CD8-positive, alpha-beta memory T cell (primary cell): ENCODE measurements at places on chromosomes 11 and 22.

DNA sequence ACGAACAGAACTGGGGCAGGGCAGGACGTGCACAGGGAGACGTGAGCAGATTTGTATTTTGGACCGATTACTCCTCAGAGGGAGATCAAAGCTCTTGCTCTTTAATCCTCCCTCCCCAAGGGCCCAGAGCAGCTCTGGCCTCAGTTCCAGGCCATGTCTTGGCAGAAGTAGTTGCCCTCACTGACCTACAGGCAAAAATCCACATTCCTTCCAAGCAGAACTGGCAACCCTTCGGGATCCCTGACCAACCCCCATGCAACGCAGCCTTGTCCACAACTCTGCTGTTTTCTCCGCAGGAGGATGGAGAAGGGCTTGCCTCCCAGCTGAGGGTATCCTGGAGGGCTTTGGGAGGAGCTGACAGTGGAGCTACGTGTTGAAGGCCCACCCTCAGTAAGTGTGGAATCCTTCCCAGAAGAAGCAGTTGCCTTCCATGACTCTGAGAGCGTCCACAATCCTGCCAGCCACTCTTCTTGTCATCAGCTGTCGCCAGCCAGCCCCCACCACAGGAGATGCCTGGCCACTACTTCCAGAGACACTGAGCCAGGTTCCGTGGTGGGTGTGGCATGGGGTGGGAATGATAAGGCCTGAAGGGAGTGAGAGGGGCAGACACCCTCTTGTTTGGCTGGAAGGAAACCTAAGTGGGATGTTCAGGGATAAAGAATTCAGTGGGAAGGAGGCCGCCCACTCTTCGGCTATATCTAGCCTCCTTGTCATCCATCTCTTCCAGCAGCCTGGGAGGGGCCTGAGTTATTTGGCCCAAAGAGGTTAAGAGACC, 68.1 kb downstream of the PDE2A start:
- no peak for DNase-seq

- DNase-seq = no peak
Measured at GRCh38 chr11:108562746-108563581, 30.6 kb downstream of the EXPH5 start.

DNA sequence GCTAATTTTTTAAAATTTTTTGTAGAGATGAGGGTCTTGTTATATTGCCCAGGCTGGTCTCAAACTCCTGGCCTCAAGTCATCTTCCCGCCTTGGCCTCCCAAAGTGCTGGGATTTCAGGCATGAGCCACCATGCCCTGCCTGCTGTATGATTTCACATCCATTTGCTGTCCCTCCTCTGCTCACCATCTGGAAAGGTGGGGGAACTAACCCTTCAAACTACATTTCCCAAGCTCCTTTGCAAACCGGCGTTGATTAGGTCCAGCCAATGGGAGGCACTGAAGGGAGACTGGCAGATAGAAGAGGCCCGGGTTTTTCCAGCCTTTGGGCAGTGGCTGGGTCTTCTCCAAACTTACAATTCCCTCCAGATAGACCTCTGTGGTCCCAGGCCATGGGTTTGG, 19.3 kb downstream of the RFPL1 start:
- no peak for DNase-seq

DNA sequence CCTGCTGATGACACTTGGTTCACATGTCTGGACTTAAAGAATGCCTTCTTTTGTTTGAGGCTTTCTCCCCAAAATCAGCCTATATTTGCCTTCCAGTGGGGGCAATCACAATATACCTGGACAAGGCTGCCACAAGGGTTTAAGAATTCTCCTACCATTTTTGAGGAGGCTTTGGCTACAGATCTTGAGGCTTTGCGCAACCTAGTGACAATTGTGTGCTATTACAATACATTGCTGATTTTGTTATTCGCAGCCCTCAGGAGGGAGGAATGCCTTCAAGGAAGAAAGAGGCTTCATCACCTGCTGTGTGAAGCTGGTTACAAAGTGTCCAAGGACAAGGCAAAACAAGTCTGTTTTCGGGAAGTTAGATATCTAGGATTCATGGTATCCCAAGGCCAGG, 50.8 kb upstream of the OR4C15 start:
- DNase-seq = no peak

DNA sequence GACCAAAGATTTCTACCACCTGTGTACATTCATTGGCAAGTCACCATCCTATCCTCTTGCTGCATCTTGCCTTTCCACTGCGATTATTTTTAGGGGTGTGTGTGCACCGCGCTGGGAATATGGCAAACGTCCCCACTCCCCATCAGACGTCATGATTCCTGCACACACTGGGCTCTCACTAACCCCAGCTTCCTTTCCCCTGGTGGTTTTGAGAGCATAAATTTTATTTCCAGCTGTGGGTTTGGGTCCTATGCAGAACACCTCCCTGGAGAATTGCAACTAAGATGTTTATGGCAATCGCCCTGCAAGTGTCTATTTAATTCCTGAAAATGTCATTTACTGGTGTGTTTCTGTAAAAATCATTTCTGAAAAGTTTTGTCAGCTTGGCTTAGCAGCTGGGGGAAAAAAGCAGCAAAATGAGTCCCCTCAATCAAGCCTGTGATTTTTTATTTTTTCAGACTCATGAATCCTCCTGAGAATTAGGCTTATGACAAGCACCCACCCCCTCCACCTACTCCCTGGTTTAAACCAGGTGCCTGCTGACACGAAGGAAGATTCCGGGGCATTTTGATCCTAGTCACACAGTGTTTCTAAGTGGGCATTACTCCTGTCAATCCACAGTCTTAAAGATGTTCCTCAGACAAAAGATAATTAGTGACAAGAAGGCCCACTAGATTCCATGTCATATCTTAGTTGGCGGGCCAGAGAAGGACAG, 23.8 kb downstream of the UPB1 start:
- DNase-seq = no peak

DNA sequence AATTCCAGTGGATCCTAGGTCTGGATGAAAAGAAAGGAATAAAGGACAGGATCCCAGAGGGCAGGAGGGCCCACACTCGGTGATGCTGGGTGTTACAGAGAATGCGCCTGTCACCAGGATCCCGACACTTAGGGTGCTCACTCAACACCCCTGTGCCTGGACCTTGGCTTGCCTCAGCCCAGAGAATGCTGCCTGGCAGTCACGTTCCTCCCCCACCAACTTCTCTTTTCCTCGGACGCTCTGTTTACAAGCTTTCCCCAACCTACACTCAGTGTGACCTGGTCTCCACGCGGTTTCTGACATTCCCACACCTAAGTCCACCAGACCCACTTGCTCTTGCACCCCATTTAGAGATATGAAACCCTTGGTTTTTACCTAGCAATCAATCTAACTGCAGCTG, 38.0 kb upstream of the ETS1 start:
- no peak for DNase-seq

DNA sequence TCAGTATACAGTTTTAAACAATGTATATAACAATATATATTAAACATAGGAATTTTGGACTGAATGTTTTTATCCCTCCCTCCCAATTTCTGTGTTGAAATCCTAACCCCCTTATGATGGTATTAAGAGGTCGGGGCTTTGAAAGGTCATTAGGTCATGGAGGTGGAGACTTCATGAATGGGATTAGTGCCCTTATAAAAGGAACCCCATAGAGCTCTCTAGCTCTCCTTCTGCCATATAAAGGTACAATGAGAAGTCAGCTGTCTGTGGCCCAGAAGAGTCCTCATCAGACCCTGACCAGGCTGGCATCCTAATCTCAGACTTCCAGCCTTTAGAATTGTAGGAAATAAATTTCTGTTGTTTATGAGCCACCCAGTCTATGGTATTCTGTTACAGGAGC, 6.5 kb downstream of the NNMT start:
- no peak for DNase-seq

DNA sequence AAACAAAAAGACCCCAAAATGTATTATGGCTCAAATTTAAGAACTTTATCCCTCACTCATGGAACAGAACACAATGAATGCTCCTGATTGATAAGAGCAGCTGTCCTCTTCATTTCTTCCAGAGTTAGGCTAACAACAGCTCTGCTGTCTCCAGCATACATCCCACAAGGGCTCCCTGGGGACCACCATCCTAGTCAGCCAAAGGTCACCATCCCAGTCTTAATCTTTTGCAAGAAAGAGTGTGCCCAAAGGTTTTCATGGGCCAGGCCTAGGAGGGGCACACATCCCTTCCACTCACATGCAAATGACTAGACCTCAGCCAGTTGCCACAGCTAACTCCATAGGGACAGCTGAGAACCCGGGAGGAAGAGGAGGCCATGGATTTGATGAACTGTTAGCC, 555.3 kb downstream of the BUD13 start:
- DNase-seq = no peak

- no peak for DNase-seq
Measured at GRCh38 chr22:21690401-21690801, 24.6 kb downstream of the PPIL2 start.

GRCh38 chr11:108606495-108607160, 13.1 kb upstream of the EXPH5 start:
- no peak for DNase-seq

DNA sequence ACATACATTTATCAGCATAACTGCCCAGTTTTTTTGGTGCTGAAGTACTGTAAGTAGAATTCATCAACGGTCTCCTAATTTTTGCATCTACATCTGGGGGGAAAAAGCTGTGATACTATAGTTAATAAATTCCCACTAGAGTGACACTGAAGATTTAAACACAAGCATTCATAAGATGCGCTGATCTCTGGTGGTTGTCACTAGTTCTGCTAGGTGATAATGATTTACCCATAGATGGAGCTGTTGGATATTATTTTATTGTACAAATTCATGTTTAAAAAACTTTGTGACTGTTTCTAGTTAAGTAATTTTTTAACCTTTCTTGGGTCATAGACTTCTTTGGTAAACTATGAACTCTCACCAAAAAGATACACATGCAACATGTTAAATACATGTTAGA, 106.6 kb downstream of the EMSY start:
- DNase-seq = no peak

DNA sequence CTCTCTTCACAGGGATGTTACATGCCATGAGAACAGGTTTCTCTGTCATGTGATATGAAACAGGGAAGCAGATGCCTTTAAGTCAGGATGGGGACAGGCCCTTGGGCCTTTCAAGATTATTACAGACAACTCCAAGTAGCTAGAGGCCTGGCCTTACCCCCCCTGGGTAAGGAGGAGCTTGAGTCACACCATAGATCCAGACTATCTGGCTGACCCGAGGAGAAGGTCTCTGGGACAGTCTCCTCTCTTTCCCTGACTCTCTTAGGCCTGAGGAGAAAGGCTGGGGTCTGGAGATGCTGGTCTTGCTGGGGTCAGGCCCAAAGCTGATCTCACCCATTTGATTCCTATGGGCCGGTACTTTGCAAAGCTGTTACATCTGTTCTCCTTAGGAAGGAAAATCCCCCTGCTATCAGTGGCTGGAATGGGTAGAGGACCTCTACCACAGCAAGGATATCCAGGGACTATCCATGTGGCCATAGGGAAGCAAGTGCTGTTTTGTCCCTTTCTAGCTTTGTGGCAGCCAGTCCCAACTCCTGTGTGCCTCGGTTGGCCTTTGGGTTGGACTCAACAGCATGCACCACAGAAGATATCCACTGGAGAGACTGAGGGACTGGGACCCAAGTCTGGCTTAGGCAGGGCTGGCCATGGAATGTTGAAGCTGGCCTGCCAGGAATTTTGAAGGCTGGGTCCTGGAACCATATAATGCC, 25.2 kb downstream of the RELT start:
- no peak for DNase-seq

GRCh38 chr11:57761301-57762234, at the start of gene CTNND1:
CTNND1 (plus strand) TSS chr11:57761802; CDS start chr11:57791479, 29,677 bp downstream.
- DNase-seq = no peak

- DNase-seq = no peak
Measured at GRCh38 chr11:44464741-44465140, 100.7 kb upstream of the CD82 start.

DNA sequence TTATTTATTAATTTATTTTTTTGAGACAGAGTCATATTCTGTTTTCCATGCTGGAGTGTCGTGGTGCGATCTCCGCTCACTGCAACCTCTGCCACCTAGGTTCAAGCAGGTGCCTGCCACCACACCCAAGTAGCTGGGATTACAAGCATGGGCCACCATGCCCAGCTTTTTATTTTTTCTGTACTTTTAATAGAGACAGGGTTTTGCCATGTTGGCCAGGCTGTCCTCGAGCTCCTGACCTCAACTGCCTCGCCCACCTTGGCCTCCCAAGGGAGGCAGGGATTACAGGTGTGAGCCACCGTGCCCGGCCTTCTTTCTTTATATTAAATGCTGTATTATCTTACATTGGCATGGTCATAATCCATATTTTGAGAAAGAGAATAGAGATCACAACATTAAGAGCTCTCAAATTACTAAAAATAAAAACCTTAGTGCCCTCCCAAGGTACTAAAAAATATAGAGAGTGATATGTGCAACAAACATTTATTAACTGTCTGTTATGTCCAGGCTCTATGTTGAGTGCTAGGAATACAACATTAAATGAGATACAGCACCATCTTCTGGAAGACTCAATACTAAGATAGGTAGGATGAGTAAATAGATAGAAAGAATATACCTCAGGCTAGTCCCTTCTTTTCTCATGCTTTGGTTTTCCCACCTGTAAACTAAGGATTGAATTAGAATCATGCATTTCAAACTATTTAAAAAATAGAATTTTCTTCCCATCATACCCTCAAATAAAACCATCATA, 84.1 kb downstream of the BBOX1 start:
- no peak for DNase-seq

- DNase-seq = no peak
Measured at GRCh38 chr11:37394236-37394870, 796.3 kb upstream of the RAG2 start.

- no peak for DNase-seq
Measured at GRCh38 chr22:50171319-50171964, 911 bp downstream of the PANX2 start.

- DNase-seq = no peak
Measured at GRCh38 chr11:106789406-106789805, 228.9 kb downstream of the GUCY1A2 start.

DNA sequence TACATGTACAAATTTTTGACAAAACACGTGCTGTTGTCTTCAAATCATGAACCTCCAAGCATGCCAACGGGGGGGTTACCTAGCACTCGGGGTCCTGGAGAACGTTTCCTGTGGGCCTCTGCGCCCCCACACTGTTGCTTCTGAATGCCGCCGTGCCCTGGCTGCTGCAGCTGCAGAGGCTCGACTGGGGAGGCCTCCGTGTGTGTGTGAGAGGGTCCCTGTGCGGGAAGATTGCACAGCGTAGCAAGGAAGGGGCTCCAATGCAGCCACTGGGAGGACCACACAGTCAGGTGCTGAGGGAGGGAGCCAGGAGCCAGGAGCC, 1322.2 kb downstream of the TBC1D22A start:
- no peak for DNase-seq

GRCh38 chr11:134577751-134578395, 165.8 kb upstream of the B3GAT1 start:
- no peak for DNase-seq

DNA sequence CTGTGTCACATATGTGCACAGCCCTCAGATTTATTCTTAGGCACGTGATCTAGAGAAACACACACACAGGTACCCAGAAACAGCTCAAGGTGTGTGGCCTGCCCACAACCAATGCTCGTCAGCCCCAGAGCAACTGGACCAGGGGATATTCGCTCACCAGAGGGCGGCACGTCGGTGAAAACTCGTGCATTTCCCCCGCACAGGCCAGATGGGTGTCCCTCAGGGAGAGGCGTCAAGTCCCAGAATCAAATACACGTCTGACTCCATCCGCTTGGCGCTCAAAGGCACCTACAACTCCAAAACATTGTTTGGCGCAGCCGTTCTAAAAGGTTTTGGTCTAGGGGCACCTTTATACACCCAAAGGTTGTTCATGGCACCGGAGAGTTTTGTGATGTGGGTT, 429.0 kb downstream of the BRD1 start:
- no peak for DNase-seq
